Dermis blood vessel endothelial cell (primary cell): ENCODE measurements at places on chromosomes 1 and 21.

- DNase-seq, result no peak
Observed at GRCh38 chr1:208885650-208886049, 641.5 kb upstream of the PLXNA2 start.

DNA sequence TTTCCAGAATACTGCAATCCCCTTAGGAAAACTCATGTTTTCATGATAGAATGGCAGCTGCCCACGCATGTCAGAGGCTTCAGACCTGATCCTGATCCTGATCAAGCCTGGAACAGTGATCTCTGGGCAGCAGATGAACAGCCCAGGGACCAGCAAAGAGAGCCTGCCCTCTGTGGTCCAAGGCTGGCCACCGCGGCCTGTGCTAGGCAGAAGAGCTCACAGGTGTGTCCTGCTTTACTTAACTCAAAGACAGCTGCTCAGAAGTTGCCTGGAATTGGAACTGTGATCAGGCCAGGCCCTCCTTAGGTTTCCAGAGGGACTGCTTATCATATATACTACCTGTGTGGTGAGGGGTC, 21.2 kb upstream of the BCAR3 start:
- DNase-seq, result peak; percentile 3

DNA sequence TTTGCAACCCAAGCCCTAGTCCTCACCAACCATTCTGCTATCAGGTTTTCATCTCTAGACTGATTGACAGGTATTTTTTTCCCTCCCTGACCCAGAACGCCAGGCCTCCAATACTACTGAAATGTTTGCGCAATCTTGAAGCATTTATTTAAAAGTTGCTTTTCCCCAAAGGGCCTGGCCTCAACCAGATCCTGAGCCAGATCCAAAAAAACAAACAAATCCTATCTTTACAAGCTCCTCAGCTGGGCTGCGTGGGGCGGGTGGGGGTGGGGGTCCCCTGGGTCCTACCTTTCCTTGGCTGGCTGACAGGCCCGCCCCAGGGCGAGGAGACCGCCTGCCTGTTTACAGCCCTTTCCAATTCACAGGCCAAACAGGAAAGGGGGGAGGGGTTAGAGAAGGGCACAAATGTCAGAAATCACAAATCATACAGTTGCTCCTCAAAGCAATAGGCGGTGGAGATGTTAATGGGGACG, 98.8 kb downstream of the FOXD2 start:
- no peak for DNase-seq

DNA sequence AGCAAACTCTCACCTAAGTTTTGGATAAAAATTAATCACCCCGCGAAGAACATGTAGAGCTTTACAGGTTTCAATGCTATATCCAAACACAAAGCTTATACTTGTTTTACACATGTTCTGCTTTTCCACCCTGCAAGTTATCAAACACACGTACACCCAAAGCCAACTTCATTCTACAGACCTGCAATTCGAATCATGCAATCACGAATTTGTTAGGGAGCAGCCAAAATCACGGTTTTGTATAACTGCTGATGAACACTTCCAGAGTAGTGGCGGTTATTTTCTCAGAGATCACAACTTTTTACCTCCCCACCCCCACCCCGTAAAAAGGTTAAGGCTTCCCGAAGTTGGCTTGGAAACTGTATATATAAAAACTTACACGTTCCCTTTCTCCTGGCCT, 1.4 kb downstream of the HMGN1 start:
- DNase-seq, result no peak

DNA sequence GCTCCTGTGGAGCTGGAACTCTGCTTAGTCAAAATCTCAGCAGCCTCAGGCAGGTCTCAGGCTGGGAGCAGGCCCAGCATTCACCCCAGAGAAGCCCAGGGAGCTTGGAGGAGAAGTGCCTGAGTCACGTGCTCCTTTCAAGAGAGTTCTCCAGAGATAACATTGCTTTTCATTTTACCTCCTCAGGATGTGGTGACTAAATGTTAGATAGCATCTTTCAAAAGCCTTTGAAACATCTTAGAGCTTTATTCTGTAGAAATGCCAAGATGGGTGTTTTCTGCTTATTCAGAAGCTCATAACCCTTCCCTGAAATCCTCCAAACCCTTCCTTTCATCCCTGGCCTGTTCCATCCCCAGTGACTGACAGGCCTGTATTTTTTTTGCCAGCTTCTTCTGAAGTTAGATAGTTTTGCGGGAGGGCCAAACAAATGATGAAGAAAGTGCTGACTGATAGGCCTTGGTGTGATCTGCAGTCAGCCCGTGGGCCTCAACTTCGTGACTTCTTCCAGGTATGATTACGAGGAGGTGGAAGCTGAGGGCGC, 58.0 kb downstream of the PGM1 start:
- DNase-seq, result peak; percentile 16

- DNase-seq, result no peak
Observed at GRCh38 chr1:107264007-107264406, 123.2 kb downstream of the NTNG1 start.

GRCh38 chr1:185916861-185917260, 182.7 kb downstream of the HMCN1 start:
- no peak for DNase-seq

DNA sequence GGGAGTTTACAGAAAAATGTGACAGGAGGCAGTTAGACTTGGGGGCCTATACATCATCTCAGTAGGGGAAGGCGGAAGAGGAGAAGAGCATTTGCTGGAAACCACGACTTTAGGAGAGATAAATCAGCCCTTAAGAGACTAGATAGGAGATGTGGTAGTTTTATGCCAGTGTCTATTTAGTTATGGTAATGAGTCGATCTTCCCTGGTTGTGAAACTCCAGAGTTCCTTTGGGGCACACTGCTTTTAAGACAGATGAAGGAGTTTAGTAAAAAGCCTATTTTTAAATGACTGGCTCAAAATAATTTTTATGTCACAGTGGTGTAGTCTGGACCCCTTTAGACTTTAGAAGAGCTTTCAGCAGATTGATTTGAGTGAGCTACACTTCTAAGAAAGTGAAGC, 7.8 kb downstream of the PGM1 start:
- DNase-seq, result no peak
